ENCODE measurements at places on chromosomes 7 and 10.

DNA sequence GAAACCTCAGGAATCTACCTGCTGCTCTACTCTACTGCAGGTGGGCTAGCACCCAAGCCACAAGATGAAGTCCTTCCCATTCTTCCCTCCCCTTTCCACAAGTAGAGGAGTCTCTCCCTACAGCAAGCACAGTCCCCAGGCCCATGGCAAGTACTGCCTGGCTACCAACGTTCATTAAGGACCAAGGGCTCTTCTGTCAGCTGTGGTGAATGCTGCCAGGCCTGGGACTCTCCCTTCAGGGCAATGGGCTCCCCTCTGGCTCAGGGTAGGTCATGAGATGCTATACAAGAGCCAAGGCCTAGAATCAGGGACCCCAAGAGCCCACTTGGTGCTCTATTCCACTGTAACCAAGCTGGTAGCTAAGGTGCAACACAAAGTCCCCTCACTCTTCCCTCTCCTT, 39.8 kb downstream of the SNX13 start:
- DNase-seq: no peak
- no peaks in the 10 kb centered on the region for H3K36me3 ChIP-seq
- no peak overlapping the region for H3K4me3 ChIP-seq

DNA sequence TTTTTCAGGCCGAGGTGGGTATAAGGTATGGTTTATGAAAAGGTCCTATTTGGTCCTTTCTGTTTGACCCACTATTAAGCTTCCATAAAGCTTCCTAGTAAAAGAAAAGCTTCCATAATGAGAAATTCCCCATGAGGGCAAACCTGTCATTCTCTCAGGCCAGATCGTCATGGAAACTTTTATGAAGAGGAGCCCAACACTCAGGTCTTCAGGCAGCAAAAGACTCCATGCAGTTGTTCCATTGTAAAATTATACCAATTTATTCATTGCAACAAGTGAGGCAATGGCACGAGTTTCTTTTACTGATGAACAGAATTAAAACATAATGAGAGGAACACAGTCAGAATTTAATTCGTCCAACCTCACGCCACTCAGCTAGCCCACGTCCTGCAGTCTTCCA, 188.6 kb downstream of the MTERF1 start:
- no peak for DNase-seq
- no peak overlapping the region for H3K27ac ChIP-seq
- no peak overlapping the region for H3K4me3 ChIP-seq
- H3K36me3 ChIP-seq: no peaks in the 10 kb centered on the region
- no peaks in the 10 kb centered on the region for H3K4me1 ChIP-seq

DNA sequence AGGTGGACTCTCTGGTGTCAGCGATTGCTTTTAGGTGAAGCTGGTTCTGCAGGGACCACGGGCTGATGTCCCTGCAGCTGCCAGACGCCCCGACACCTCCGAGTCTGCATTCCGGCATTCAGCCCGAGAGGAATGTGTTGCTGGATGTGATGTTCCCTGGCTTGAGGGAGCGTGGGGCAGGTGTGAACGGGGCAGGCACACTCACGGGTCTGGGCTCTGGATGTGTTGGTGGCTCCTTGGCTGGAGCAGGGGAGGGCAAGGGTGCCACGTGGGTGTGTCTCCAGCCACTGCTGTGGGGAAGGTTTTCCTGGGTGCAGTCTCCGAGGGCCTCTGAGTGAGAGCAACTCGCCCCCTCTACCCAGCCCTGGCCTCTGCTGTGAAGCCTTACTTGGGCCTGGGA, 140.5 kb downstream of the CAMK1D start:
- peaks cover 3% of the 10 kb centered on the region for H3K27me3 ChIP-seq
- H3K4me1 ChIP-seq: peaks cover 10% of the 10 kb centered on the region
- no peak for DNase-seq
- no peak overlapping the region for H3K27ac ChIP-seq
- H3K4me3 ChIP-seq: no peak overlapping the region

GRCh38 chr7:15323550-15323949, 238.3 kb downstream of the AGMO start:
- H3K27me3 ChIP-seq: no peaks in the 10 kb centered on the region
- no peaks in the 10 kb centered on the region for H3K4me1 ChIP-seq
- no peak overlapping the region for H3K4me3 ChIP-seq
- no peaks in the 10 kb centered on the region for H3K36me3 ChIP-seq
- DNase-seq: no peak
- H3K27ac ChIP-seq: no peak overlapping the region

All from activated CD4-positive, alpha-beta T cell treated with anti-CD3 and anti-CD28 coated beads, Interleukin-2, amount 10 ng/mL, durations not matched to agents 24 days and 14 days (primary cell).